Cardiac fibroblast (primary cell): ENCODE measurements at places on chromosomes 16 and 17.

GRCh38 chr17:48634493-48635208, 8.5 kb upstream of the HOXB9 start:
- DNase-seq = no peak

DNA sequence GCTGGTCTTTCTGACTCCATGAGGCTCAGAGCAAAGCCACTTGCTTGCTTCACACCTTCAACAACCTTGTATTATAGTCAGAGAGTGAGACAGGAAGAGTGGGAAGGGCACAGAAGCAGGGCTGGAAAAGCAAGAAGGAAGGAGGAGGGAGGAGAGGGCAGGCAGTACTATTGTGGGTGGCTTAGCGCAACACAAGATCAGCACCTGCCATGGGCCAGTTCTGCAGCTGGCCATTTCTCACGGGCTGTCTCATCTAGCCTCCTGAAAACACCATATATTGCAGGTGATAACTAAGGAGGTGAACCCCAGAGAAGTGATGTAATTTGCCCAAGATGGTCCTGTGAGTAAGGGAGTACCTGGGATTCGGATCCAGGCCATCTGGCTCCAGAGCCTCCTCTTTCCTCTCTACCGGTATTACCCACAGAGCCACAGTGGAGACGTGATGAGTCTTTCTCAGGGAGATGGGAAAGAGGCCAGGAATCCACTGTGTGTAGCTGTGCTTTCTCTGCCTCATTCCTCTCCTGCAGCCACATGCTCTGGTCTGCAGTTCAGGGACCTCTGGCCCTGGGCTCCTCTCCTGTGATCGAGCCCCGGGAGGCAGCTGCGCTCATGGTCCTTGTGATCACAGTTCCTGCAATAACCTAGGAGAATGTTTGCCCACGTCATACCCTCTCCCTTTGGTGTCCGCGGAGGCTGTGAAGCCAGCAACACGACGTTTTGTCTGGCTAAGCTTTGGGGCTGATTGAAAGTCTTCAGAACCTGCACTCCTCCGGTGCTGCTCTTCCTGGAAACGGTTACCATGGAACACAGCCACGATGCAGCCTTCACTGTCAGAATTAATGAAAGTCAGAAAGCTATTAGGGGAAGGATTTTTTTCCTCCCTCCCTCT, 178.1 kb upstream of the CCL2 start:
- DNase-seq = no peak

GRCh38 chr17:10610884-10611283, 46.2 kb downstream of the MYH3 start:
- no peak for DNase-seq

GRCh38 chr17:2893422-2893914, 97.2 kb downstream of the RAP1GAP2 start:
- no peak for DNase-seq

DNA sequence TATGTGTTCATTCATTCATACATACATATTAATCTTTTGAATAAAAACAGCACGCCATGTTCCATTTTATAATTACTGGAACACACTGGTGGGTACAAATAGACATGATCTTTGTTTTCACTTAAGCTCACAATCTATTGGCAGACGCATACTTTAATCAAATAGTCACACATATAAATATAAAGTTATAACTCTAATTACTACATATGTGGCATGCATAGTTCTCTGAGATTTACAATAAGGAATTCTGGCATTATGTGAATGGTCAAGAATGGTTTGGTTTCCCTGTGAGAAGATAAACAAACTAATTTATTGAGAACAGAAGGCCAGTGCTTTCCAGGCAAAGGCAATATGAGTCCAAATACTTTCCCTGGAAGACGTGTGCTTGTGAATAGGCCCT, 576.2 kb downstream of the CDH8 start:
- no peak for DNase-seq

DNA sequence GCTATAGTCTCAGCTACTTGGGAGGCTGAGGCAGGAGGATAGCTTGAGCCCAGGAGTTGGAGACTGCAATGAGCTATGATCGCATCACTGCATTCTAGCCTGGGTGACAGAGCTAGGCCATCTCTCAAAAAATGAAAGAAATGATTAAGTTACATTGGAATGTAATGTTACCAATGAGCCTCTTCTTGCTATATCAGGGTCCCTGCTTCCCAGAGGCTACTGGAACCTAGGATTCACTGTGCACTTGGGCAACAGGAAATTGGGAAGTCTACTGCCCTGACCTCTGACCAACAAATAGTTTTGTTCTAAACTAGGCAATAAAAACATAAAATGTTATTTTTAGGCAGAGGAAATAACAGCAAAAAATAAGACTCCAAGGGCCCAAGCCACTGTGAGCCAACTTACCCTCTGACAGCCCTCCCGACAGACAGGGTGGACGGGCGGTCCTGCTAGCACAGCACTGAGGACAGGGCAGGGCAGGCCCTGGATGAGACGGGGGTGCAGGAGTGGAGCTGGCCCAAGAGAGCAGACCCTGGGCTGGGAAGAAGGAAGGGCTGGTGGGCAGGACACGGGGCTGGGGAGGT, 27.5 kb downstream of the NSMCE1 start:
- DNase-seq = peak; percentile 89

DNA sequence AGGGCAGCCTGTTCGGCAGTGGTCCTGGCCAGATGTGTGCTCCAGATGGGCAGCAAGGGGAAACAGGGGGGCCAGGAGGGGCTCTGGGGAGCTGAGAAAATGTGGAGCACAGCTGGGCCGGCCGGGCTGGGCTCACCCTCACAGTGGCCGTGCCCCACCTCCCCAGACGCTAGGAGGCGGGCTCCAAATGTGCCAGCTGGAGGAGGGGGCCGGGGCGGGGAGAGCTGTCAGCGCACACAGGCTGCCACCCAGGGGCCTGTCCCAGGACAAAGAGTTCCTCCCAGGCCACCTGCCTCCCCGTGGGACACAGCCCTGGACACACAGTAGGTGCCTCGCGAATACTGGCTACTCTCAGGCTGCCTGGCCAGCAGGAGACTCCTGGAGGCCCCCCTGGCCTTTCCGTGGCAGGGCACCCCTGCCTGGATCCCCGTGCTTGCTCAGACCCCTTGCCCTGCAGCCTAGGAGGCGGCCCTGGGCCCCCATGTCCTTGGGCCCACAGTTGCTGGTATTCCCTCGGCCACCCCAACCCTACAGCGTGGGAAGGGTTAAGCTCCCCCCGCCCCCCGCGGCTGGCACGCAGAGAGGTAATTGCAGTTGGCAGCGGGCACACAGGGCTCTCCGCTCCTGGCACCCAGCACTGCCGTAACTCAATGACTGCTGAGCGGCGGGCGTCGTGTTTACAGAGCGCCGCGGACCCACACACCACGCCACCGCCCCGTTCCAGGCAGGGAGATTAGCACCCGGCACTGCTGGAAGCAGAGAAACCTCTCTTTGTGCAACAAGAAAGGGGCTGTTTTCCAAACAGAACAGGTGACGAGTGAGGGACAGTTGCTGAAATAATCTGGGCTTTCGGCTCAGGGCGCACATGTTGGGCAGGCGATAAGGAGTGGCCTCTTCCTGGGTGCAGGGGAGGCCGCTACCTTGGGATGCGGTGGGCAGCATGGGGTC, 32.2 kb downstream of the BAHCC1 start:
- DNase-seq = no peak

- DNase-seq = no peak
Observed at GRCh38 chr17:50466371-50467113, 2.1 kb downstream of the CHAD start.

DNA sequence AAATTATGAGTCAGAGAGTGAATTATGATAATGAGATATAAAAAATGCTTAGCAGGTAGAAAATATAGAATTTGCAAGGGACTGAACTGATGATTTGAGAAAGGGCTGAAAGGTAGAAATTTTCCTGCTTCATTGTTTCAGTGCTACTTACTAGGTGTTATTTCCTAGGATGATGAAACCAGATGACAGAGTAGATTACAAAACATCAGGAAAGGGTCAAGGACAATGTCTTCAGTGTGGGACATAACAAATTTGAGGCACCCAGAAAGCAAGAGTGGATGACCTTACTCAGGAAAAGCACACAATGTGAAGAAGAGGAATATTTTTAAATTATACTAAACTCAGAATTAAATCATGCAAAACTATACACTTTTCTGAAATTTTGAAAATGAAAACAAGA, 102.1 kb downstream of the SHCBP1 start:
- no peak for DNase-seq

DNA sequence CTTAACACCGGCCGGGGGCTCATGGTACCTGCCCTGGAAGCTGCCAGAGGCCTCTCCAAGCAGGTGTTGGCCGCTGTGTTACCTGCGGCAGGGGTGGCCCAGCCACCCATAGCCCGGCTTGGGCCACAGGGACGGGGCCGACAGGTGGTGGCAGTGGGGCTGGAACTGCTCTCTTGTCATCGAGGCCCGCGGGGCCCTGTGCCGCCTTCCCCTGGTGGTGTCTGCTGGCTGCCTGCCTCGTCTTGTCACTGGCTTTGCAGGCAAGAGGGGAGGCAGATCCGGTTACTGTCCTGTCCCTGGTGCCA, 27.1 kb downstream of the GSE1 start:
- no peak for DNase-seq

DNA sequence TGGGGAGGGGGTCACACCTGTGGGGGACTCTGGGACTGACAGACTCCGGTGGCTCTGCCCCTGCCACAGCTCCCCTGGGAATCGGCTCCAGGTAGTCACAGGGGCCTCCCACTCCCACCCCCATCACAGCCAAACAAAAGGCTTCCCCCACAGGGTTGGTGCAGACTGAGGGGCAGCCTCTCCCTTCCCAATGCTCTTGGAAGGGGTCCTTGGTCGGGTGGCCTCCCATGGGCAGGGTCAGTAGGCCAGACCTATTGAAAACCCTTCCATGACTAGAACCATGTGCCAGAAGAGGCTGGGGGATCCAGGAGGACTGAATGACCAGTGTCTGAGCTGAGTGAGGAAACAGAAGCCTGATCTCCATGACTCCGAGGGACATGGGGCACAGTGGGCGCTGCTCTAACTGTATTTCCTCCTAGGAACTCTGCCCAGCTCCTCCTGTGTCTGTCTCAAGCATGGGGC, 28.6 kb downstream of the TK2 start:
- no peak for DNase-seq

DNA sequence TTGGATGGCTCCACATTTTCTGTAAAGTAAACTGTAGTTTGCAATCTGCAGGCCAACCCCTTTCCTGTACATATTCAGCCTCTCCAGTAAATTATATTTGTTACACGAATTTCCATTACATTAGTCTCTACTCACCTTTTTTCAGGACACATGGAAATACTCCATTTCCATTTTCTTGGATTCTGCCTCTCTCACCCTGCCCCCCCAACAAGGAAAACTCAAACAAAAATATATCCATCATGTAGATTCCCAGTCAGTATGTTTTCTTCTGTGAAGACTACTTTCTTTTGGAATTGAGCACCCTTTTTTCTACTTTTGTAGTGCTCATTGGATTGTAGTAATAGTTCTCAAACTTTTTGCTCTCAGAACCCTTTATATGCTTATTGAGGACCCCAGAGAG, 2.9 kb downstream of the PPM1D start:
- no peak for DNase-seq

- no peak for DNase-seq
Observed at GRCh38 chr16:24841291-24841690, 4.5 kb upstream of the SLC5A11 start.

DNA sequence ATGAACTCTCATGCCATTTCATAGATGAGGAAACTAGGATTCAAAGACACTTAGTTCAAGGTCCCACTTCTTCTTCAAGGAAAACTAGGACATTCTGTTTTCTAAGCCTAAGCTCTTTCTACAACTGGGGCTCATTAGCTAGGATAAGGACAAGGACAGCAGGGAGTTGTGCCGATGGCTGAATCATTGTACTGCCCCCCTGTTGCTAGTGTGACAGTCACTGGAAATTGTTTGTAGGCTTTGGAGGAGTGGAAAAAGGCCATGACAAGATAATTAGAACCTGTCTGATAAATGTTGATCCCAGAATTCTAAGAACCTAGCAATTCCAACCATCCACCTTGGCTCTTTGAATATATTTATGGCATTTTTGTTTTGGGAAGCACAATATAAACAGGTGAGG, 445.7 kb downstream of the CDH8 start:
- no peak for DNase-seq

DNA sequence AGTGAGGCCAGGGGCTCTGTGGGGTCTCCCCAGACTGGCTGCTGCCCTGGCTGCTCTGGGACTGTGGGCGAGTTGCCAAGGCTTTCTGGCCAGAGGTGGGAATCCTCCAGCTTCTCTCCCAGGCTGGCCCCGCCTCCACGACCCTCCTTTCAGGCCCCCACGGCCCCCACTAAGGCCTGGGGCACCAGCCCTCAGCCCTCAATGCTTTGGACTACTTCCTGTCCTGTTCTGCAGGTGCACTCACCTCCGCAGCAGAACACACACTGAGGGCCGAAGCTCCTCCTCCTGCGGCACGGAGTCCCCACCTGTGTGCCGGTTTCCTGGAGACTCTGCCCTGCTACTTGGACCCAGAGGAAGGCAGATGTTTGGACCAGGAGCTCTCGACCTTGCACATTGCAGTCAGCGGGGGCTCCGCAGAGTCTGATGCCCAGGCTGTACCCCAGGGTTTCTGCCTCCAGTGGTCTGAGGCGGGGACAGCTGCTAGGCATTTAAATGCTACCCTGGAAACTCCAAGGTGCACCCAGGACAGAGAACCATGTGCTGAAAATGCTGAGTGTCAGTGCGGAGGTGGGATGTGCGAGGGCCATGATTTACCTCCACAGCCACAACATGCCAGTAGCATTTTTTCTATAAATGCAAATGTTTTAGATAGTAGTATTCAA, 223.8 kb downstream of the IRF8 start:
- no peak for DNase-seq

GRCh38 chr17:76727745-76728456, 1.3 kb downstream of the METTL23 start:
- peak; percentile 35 for DNase-seq

- no peak for DNase-seq
Observed at GRCh38 chr16:12311877-12312276, 335.3 kb downstream of the SNX29 start.

GRCh38 chr16:50761267-50761666, 19.4 kb downstream of the CYLD start:
- DNase-seq = no peak

- DNase-seq = peak; percentile 90
Observed at GRCh38 chr17:44533533-44534246, 23.6 kb upstream of the FZD2 start.

DNA sequence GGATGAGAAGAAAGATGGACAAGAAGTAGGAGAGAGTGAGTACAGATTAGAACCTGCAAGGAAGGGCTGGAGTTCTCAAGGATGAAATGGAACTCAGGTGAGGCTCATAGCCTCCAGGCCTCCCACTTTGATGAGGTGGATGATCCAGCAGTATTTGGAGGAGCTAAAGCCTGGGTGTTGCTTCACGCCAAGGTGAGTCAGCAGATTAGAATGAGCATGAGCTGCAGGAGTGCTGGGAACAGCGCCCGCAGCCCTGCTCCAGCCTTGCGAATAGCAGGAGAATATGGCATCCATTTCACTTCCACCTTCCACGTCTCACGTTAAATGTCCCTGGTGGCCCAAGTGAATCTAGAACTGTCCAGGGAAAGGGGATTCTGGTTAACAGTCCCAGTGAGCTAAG, 94.4 kb upstream of the CPHXL start:
- DNase-seq = no peak

GRCh38 chr16:10240854-10241613, 58.8 kb upstream of the GRIN2A start:
- DNase-seq = no peak
